ENCODE measurements at places on chromosomes 5 and 9.

GRCh38 chr5:1540831-1541701 is 17.3 kb upstream of the LPCAT1 start:
- no peak for DNase-seq

- DNase-seq, result no peak
These were observed 116.9 kb downstream of the C5orf15 start for GRCh38 chr5:133851521-133851920.

DNA sequence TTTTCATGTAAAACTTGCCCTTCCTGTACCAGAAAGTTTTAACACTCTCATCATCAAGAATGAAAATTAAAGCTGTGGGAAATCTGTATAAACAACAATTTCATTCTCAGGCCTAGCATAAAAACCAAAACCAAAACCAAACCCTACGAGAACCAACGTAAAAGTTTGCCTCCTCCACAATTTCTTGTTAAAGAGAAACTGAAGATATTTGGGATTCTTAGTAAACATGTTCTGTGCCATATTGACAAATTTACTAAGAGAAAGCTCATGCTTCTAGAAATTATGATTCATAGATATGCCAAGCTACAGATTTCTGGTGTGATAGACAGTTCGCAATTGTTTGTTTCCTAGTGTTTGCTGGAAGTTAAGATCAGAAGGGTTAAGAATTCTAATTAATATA is 801.0 kb upstream of the NUDT12 start:
- no peak for DNase-seq

DNA sequence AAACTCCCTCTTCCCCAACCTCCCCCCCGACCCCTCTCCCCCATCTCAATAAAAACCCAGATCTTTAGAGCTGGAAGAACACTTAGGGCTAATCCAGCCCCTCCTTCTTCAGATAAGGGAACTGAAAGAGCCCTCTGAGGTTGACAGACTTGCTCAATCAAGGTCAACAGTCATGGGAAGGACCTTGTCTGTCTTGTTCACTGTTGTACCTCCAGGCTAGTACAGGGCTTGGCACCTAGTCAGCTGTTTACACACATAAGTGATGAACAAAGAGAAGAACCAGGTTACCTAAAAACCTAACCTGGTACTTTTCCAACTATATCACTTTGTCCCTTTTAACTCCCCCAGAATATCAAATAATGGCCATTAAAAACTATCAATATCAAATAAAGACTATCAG is 2.4 kb downstream of the TTC39B start:
- no peak for DNase-seq

DNA sequence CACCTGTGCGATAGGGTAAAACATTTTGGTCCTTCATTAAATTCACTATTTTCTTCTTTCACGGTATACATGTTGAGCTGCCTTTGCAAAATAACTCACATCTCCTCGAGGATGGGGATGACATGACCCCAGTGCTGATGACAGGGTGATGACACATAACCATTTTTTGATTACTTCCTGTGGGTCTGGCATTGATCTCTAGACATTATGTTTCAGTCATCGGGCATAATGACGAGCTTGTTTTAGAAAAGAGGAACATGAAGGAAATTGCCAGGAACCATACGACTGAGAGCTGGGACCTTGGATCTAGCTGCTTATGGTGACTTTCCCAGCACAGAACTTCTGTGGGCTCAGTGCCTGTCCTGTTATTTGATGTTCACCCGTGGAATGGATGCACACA is 25.2 kb downstream of the COL5A1 start:
- DNase-seq, result no peak

GRCh38 chr5:81425569-81425968 is 31.6 kb upstream of the ACOT12 start:
- no peak for DNase-seq

GRCh38 chr9:133151041-133151440 is 12.7 kb downstream of the GBGT1 start:
- DNase-seq, result no peak

DNA sequence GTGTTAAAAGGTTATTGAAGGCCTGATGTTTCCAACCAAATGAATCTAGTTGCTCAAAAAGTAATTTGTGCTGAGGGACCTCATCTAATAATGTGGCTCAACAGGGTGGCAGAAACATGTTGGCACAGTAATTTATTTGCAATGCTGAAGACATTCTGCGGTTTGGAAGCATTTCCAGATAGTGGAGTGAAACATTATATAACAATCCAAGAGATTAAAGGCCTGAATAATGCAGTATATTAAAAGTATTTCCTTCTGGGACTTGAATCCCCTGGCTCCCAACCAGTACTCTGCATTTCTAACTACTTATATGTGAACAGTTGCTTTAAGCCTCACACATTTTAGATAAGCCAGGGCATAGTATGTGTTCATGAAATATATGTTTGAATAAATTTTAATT is 25.9 kb upstream of the ALDH1A1 start:
- DNase-seq, result no peak

- DNase-seq, result no peak
These were observed 86.5 kb upstream of the FSTL4 start for GRCh38 chr5:133698646-133699526.

DNA sequence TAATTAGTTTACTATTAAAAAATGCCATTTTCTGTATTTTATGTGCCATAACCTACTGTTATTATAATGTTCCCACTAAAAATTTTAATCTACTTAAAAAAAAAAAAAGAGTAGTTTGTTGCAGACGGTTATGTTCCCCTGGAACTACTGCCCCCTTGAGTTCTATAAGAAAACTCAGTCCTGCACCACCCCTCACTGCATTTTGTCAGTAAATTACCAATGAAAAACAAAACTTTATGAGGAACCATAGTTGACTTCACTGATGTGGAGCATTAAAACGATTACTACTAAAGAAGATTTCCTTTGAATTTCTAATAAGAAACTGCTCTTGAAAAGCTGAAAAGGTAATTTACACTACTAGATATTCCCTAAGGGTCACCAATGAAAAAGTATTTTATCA is 288.7 kb downstream of the FBXL17 start:
- DNase-seq, result no peak

GRCh38 chr5:96637196-96637595 is 25.0 kb upstream of the CAST start:
- no peak for DNase-seq

- no peak for DNase-seq
These were observed 126.0 kb downstream of the SUSD1 start for GRCh38 chr9:112048924-112049691.

DNA sequence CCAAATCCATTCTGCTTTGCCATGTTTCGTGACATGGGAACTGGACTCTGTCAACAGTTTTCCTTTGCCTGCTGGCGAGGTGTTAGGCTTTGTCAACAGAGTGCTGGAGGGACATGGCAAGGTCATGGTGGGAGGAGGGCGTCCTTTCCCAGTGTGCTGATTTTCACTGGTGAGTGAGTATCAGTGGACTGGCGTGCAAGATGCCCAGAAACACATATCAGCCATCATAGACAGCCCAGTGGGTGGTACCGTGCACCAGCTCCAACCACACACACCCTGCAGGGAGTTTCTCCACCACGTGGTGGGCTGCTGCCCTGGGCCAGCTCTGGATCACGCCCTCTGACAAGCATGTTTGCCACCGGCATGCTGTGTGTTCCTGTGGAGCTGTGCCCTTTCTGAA is 50.0 kb upstream of the ABL1 start:
- DNase-seq, result no peak

DNA sequence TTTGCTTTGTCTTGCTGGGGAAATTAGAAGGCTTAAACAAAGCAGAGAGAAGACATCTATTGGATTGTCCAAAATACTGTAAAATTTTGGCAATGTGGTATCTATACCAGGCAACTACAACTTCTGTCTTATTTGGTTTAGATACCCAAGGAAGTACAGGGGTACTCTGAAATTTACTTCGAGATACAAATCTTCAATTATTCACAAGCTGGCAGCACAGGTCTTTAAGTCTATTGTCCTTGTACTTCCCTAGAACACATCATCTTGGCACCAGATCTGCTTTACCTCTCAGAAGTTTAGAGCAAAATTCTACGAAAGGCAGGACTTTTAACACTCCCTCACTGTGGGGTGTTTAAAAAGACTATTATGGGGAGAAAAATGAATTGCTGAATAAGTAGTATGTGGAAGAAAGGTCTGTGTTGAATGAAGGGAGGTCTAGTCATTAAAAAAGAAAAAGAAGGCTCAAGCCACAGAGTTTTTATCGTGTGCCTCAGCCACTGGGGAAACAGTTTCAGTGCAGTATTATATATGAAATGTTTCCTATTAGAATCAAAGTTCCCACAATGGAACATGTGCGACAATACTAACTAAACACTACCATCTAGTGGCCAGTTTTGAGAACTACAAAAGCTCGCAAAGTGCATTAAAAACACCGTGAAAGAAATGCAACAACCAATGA is 93.7 kb downstream of the PDE4D start:
- no peak for DNase-seq

GRCh38 chr9:82488313-82489200 is 500.0 kb downstream of the SPATA31D1 start:
- DNase-seq, result no peak

- DNase-seq, result no peak
These were observed 456.7 kb downstream of the ZNF608 start for GRCh38 chr5:124289641-124290311.

DNA sequence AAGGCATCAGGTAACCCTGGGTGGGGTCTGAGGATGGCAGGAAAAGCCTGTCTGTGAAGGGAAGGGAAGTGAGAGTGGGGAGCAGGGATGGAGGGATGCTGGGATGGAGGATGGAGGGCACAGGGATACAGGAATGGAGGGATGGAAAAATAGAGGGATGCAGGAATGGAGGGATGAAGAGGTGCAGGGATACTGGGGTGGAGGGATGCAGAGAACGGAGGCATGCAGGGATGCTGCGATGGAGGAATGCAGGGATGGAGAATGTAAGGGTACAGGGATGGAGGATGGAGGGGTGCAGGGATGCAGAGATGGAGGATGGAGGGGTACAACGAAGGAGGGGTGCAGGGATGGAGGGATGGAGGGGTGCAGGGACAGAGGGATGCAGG is 9.1 kb downstream of the PTGES2 start:
- DNase-seq, result no peak

GRCh38 chr9:128276574-128277270 is 646 bp downstream of the SWI5 start:
- no peak for DNase-seq

GRCh38 chr5:151647320-151647861 is 39.3 kb downstream of the SPARC start:
- peak; percentile 12 for DNase-seq

DNA sequence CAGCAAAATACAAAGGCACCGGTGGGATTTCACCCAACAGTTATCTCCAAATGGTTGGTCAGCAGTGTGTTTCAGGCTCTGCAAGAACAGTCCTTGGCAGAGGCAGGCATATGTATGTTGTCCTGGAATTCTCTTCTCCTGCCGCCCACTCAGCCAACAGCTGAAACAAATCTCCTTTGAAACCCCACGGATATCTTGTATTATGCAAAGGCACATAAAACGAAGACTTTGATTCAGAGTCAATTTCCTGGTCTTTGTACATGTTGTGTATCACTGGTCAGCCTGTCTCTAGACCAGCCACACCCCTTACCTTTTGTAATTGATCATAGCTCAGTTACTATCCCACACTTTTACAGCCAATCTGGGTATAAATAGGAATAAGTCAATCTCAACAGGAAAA is 29.2 kb downstream of the FREM1 start:
- no peak for DNase-seq

- DNase-seq, result no peak
These were observed 25.3 kb upstream of the LTC4S start for GRCh38 chr5:179768326-179769085.

- no peak for DNase-seq
These were observed 65.8 kb downstream of the ZNF354C start for GRCh38 chr5:179125789-179126505.

GRCh38 chr5:125813221-125813974 is 609.8 kb upstream of the GRAMD2B start:
- DNase-seq, result no peak

DNA sequence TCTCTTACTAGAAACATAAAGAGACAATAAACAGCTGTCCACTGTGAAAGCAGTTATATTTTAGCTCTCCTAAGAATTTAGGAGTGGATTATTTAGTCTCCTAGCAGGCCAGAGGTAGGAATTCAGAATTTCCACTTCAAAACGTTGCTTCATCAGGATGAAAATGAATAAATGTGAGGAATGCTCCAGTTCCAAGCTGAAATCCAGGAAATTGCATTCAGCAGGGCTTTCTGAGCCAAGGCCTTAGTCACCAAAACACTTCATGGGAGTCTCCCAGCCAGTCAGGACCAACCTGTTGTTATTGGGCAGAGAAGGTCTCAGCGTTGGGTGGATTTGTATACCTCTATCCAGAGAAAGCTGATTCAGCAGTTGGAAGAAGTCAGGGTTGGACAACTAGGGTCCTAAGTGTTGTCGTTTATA is 1040.3 kb downstream of the TLE1 start:
- no peak for DNase-seq

All from NCI-H187 treated with DMSO at 0.1 percent for 48 hours (cell line).